Activated CD8-positive, alpha-beta memory T cell treated with anti-CD3 and anti-CD28 coated beads for 4 hours (primary cell): ENCODE measurements at places on chromosomes 5 and 9.

GRCh38 chr5:167814828-167815227, 476.6 kb upstream of the WWC1 start:
- no peak for DNase-seq

GRCh38 chr9:21141427-21141882, at the start of gene IFNW1:
Gene IFNW1 (minus strand): TSS chr9:21141832. CDS start chr9:21141570, 262 bp downstream.
- no peak for DNase-seq

DNA sequence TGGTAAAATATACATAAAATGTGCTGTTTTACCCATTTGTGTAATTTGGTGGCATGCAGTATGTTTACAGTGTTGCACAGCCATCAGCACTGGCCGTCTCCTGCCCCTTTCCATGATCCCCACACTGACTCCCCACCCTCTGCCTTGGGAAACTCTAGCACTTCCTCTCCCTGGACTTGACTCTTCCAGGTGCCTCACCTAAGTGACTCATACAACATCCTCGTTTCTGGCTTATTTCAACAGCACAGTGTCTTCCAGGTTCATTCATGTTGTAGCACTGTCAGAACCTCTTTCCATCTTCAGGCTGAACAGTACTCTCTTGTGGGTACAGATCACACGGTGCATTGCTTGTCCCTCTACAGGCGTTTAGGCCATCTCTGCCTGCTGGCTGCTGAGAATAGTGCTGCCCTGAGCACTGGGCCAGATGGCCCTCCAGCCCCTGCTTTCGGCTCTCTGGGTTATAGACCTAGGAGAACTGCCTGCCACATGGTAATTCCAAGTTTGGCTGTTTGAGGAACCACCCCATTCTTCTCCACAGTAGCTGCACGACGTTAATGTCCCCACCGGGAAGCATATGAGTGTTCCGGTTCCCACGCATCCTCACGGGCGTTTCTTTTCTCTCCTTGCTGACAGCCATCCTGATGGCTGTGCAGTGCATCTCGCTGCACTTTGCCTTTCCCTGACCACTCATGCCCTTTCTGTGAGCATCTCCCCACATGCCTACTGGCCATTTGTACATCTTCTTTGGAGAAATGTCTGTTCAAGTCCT, 211.8 kb downstream of the FANCC start:
- DNase-seq, result no peak

GRCh38 chr5:169001394-169001793, 299.5 kb downstream of the SLIT3 start:
- DNase-seq, result no peak

DNA sequence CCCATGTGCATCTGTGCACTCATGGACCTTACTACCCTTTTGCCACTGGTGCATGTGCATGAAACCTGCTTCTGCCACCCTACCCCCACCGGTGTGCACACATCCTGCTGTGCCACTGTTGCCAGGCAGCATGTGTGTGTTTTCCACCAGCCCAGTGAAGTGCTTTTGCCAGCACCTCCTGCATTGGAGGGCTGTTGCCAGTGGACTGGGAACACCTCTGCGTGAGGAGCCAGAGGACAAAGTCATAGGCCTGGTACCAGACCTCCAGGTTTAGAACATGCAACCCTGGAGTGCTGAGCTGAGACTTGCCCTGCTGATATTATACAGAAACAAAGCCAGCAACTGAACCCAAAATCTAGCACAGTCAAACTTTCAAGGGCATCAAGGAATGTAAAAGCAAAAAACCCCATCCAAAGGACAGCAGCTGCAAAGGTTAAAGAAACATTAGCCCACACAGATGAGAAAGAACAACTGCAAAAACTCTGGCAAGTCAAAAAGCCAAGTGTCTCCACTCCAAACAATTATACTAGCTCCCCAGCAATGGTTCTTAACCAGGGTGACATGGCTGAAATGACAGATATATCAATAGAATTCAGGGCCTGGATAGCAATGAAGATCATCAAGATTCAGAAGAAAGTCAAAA, 70.6 kb upstream of the PTPN3 start:
- DNase-seq, result no peak

DNA sequence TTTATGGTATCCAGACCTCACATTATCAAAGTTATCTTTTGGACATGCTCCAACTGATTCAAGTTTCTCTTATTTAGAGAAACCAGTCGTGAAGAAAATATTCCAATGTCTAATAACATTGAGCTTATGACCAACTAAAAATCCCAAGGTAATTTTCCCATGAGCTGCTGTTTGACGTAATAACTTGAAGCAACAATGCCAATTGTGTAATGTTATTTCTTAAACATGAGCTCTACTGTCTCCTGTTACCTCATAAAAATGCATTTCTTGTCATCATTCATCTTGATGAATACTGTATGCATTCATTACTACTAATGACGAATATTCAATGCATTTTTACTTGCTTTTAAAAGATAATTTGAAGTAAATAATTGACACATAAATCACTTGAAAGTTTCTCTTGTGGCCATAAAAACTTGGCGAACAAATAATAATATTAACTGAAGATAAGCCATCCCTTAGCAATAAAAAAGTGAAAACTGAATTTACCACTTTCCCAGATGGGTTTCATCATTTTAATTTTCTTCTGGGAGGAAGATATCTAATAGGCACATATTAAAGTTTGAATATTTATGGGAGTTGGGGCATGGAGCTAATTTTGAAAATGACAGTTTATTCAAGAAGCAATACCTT, 424 bp upstream of the MARCOL start:
- DNase-seq, result no peak

DNA sequence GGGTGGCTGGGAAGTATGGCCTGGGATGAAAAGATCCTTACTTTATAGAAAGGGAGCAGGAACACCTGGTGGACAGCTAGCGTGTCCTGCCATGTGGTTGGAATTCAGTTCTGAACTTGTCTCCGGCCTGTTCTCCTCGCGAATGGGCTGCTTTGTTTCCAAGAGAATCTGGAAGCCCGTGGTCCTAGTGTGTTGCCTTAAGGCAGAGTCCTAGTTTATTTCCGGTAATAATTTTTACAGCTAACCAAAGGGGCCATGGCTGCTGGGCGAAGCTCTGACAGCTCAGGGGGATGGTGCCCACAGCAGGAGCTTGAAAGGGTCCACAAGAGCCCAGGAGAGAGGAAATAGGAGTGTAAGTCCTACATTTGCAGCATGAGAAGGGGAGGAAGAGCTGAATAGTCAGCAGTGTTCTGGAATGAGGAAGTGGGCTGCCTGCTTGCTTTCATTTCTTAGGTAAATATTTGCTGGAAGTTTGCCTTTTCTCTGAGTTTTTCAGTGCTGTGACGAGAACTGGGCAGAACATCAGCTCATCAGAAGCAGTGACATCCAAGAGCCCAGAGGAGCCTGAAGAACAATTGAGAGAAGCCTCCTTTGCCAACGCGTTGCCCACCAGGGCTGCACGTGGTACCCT, 13.1 kb upstream of the IGFBPL1 start:
- no peak for DNase-seq

- DNase-seq, result no peak
Measured at GRCh38 chr9:108417726-108418125, 438.1 kb downstream of the ACTL7B start.

GRCh38 chr5:56072863-56073766, 78.4 kb upstream of the IL6ST start:
- no peak for DNase-seq

- DNase-seq, result no peak
Measured at GRCh38 chr5:33371660-33372059, 69.1 kb upstream of the TARS1 start.

DNA sequence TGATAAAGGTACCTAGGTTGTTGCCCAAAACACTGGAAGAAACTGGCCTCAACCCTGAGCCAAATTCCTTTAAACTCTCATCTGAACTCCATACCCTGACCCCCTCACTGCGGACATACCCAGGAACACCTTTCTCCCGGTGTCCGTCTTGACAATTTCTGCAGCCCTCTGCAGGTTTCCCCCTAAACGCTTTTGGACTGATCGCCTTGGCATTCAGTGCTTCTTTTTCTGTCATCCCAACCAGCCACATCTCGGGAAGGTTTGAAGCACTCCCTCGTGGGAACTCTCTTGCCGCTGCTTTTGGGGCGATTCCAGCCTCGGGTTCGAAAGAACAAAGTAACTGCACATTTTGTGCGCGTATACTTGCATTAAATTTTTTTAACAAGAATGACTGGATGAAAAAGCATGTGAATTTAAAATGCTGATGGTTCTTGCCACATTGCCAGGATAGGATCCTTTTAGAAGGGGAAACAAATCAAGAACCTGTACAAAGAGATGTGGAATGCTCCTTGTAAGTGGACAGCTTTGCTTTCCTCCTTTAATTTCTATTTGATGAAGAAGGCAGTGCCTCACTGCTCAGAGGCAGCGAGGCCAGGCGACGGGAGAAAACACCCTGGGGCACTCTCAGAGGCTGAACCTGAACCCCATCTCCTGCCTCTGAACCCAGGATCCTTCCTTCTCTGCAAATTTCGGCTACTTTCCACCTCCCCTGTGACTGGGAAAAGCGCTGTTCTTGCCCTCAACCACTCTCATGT, 615 bp downstream of the PSMD5 start:
- DNase-seq, result no peak

- no peak for DNase-seq
Measured at GRCh38 chr9:73213300-73213699, 61.6 kb downstream of the ANXA1 start.

GRCh38 chr5:7897014-7897600, 28.2 kb downstream of the MTRR start:
- no peak for DNase-seq

GRCh38 chr9:89183146-89183545, 4.5 kb upstream of the SHC3 start:
- no peak for DNase-seq

DNA sequence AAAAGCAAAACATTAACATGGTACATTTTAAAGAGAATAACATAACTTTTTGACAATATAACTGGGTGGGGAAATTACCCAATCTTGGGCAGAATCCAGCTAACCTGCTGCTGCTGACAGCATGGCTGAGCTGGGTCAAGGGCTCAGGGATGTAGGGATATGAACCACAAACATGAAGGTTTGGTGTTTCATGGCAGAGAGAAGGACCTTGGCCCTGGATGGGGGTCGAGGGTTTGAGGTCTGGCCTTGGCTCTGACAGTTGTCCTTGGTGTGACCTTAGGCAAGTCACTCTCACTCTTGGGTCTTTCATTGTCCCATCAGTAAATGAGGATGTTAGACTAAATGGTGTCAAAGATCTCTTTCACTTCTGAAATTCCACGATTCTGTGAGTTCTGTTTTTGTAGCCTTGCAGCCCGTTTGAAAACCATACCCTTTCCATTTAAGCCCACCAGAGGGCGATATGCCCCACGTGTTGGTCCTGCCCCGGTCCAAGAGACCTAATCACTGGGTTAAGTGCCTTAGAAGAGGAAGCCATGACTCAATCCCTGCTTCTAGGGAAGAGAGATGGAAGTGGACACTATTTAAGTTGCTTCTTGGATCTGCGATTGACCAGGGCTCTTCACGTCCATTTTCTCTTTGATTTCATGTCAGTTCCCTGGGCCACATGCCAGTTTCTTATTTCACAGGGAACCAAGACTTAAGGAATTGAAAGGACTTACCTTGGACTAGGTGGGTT, 56.8 kb upstream of the TEX48 start:
- DNase-seq, result peak; percentile 63

GRCh38 chr5:173245319-173246134, 10.5 kb upstream of the NKX2-5 start:
- DNase-seq, result no peak

DNA sequence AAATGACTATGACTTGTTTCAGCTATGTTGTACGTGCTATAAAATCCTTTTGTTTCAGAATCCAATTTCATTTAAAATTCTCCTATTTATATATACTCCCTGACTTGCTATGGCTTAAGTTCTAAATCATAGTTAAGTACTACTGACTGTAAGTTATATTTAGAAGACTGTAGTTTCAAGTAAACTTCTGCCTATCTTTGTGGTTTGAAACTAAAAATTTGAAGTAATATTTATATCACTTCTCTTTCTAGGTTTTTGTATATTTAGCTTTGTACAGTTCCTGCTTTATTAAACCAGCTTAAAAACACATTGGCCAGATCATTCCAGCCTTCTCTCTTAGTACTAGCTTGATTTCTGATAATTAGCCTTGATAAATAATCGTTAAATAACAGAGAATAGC, 196.3 kb downstream of the MLLT3 start:
- no peak for DNase-seq

DNA sequence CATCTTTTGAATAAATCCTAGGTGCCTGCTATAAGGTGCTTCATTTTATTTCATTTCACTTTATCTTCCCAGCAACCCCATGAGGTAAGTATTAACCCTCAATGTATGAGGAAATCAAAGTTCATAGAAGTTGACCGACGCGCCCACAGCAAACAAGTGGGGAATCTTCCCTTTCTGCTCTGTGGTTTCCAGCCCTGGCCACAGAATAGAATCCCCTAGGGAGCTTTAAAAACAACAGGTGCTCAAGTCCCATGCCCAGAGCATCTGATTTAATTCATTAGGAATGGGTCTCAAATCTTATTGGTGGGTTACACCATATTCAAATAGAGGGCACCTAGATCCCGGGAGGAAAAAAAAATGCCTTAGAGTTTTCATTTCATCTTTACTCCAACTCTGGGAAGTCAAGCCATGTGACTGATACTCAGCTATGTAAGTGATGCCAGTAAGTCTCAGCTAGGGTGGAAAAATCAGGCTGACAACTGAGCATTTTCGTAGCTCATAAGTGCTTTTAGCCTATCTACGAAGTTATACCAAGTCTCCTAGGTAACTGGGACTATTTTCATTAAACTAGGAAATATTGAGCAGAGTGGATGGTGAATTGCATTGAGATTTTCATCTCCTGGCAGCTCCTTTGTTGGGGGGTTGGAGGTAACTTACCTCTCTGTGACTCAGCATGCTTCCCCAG, 353.4 kb upstream of the SLC30A5 start:
- no peak for DNase-seq

DNA sequence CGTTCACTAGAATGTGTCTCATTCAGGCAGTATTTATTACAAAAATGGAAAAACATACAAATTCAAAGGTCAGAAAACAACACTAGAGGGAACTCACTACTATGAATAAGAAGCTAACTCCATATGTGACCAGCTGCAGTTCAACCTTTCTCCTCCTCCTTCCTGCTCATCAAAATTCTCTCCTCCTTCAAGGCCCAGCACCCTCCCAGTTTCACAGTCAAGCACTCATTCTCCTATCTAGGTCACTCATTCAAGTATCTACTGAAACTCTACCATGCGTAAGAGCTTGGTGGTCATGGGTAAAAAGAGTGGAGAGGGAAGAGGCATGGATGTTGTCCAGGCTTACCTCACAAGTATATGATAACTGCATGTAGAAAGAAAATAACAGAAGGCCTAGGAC, 27.7 kb downstream of the ECPAS start:
- no peak for DNase-seq

DNA sequence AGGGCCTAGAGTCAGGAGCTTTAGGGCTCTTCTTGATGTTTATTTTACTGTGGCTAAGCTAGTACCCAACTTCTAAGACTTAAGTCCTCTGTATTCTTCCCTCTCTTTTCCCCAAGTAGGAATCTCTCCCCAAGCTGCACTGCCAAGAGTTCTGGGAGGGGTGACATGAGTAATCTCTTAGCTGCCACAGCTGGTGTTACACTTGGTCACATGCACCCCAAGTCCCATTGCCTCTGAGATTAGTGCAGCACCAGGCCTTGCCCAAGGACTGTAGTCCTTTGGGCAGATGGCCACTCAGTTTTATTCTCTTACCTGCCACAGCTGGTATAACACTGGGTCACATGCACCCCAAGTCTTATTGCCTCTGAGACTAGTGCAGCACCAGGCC, 114.7 kb upstream of the RIOK2 start:
- no peak for DNase-seq
